ENCODE measurements at places on chromosomes 2 and 18.

- no peak for DNase-seq
Measured at GRCh38 chr2:118833716-118834439, 13.6 kb downstream of the EN1 start.

GRCh38 chr18:54742659-54743604 lies 85.3 kb upstream of the RAB27B start:
- DNase-seq = no peak

- no peak for DNase-seq
Measured at GRCh38 chr18:11021477-11021876, 127.9 kb downstream of the PIEZO2 start.

DNA sequence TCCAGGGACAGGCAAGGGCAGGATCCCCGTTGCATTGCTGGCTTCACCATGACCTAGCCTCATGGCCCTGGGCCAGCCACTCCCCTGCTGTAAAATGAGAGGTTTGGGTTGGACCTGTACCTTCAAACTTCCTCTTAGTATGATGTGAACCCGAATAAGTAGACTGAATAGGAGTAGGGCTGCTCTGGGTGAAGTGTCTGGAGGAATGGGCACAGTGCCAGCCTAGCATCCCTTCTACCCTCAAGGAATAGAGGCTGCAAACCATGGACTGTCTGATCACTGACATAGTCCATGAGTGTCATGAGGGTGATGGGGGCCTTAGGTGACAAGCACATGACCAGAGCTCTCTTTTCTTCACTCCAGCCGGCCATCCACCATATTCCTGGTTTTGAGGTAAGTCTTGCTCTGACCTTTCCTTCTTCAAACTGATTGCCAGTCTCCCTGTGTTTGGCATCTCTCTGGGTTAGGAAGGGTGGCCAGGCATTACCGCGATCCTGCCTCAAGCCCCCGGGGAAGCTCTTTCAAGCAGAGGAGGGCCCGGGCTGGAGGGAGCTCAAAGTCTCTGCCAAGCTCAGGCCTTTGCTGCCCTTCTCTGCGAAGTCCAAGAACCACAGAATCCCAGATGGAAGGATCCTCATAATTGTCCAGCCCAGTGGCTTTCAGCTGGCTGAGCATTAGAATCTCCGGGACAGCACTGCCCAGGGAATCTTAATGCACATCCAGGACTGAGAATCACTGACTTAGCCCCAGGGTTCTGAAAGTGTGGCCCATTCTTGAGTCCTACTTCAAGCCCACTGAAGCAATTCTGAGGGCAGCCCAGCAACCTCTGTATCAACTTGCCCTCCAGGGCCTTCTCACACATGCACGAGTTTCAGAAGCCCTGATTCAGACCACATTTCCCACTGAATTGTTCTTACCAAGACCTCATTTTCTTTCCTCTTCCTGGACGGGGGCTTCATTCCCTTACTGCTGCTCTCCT lies 148.1 kb downstream of the DYSF start:
- no peak for DNase-seq

DNA sequence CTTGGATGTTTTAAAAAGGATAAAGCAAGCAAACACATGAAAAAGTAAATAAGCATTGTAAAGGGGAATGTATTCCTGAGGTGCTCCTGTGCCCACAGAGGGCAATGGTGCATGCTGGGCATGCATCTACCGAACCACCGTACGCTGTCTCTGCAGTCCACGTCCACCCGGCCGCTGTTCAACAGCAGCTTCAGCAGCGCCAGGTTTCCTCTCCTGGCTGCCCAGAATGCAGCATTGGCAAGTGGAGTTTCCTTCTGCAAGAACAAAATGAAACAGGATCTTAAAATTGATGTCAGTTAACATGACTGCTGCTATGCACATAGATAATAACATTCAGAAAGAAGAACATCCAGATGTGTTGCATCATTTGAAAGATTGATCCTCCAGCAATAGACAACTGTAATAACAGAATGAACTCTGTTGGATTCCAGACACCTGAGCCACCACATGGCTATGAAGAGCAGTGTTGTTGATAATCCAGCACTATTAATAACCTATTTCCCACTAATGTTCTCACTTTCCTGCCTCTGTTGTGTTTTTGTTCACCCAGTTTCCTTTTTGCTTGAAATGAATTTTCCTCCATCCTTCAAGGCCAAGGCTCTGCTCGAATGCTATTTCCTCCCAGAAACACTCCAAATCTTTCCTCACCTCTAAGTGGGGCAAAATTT lies 13.6 kb downstream of the ANKRD29 start:
- DNase-seq = no peak

GRCh38 chr2:224952936-224953657 lies 89.2 kb downstream of the DOCK10 start:
- DNase-seq = no peak

DNA sequence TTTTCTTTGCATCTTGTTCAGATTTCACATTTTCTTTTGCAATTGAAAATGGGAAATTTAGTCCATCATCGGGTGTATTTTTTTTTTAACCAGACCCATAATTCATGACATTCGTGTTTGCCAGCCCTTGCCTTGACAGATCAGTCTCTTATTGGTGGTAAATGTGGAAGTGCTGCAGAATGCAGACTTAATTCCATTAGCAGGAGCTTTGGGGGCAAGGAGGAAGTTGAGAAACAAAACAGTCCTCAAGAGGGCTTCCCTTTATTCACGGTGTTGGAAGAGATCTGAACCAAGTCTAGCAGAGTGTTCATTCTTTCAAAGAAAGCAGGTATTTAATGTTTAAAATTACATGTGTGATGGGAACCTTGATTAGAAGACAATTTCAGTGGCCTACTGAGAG lies 16.6 kb upstream of the RPE start:
- no peak for DNase-seq

DNA sequence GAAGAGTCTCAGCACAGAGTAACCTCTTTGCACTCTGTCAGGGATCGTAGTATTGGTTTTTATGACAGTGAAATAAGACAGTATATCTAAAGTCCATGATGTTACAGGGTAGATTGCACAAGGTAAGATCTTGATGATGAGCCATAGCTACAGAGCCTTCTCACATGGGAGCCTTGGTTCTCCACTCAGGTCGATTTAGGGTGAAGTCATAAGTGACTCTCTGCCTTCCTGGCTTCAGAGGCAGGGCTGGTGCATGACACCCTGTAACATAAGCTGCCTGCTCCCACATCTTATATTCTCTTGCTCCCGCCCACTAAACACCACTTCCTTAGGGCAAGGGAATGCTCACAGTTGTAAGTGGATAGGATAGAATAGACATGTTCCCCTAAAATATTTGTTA lies 13.3 kb downstream of the DAPL1 start:
- no peak for DNase-seq

- DNase-seq = no peak
Measured at GRCh38 chr2:17799301-17800120, 16.7 kb upstream of the MSGN1 start.

DNA sequence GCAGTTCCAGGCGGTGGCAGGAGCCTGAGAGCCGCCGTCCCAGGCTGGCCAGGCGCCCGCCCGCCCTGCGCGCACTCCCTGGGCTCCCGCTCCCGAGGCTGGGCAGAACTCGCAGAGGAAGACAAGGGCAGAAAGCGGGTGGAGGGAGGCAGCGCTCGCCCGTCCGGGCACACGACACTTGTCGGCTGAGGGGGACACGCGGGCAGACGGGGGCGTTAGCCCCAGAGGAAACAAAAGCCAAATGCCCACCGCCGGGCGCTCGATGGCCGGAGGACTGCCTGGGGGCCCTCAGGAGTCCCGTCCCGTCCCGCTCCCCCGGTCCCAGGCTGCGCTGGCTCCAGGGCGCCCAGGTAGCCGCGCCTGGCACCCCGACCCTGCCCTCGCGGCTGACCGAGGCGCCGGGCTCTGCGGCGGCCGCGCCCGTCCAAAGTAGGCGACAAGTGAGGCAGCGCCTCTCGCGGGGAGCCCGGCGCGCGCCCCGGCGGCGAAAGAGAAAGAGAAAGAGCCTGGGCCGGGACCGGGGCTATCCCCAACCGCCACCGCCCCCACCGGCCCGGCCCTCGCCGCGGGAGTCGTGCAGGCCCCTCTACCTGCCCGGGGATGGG lies 491 bp downstream of the L3MBTL4 start:
- no peak for DNase-seq

Measured in activated CD8-positive, alpha-beta memory T cell treated with anti-CD3 and anti-CD28 coated beads for 1 hour (primary cell).